CD4-positive, alpha-beta memory T cell (primary cell): ENCODE measurements at places on chromosomes 2 and 18. TPM values are rescaled to one million over a fixed set of nuclear protein-coding genes. Genes with fewer than 3 reads are reported as not detected.

DNA sequence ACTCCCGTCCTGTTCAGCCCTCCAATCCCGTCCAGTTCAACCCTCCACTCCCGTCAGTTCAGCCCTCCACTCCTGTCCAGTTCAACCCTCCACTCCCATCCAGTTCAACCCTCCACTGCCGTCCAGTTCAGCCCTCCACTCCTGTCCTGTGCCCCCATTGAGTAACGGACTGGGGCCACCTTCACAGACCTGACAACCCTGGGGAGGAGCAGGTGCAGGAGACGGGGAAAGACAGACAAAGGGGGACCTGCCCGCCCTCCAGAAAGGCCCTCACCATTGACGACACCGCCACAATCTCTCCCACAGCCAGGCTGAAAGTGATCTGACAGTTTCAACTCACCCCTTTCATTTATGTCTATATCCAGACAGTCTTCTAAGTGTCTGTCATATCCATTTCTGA is 72.2 kb downstream of the EIPR1 start:
- no peaks in the 10 kb centered on the region for H3K27me3 ChIP-seq
- peaks cover 4% of the 10 kb centered on the region for H3K36me3 ChIP-seq
- H3K4me1 ChIP-seq, result peaks cover 9% of the 10 kb centered on the region
- no peak overlapping the region for H3K4me3 ChIP-seq
- no peak for DNase-seq
- H3K27ac ChIP-seq, result no peak overlapping the region

- no peak overlapping the region for H3K27ac ChIP-seq
- DNase-seq, result no peak
- H3K27me3 ChIP-seq, result no peaks in the 10 kb centered on the region
- no peak overlapping the region for H3K4me3 ChIP-seq
Observed at GRCh38 chr2:29192526-29192925, 77.3 kb downstream of the CLIP4 start.

DNA sequence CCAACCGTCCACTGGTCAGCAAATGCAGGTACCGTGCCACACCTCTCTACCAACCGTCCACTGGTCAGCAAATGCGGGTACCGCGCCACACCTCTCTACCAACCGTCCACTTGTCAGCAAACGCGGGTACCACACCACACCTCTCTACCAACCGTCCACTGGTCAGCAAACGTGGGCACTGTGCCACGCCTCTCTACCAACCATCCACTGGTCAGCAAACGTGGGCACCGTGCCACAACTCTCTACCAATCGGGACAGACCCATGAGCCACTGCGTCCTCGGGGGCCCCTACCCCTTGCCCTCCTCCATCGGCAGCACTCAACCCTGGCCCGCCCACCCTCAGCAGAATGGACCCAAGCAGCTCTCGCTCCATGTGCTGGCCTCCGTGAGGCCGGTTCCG is 226.4 kb upstream of the SALL3 start:
- H3K4me1 ChIP-seq, result no peaks in the 10 kb centered on the region
- no peak for DNase-seq
- no peaks in the 10 kb centered on the region for H3K36me3 ChIP-seq
- no peak overlapping the region for H3K4me3 ChIP-seq
- no peaks in the 10 kb centered on the region for H3K27me3 ChIP-seq

- no peak for DNase-seq
- no peak overlapping the region for H3K27ac ChIP-seq
- no peaks in the 10 kb centered on the region for H3K4me1 ChIP-seq
- H3K36me3 ChIP-seq, result no peaks in the 10 kb centered on the region
Observed at GRCh38 chr2:46656640-46657039, 177.3 kb downstream of the TMEM247 start.

DNA sequence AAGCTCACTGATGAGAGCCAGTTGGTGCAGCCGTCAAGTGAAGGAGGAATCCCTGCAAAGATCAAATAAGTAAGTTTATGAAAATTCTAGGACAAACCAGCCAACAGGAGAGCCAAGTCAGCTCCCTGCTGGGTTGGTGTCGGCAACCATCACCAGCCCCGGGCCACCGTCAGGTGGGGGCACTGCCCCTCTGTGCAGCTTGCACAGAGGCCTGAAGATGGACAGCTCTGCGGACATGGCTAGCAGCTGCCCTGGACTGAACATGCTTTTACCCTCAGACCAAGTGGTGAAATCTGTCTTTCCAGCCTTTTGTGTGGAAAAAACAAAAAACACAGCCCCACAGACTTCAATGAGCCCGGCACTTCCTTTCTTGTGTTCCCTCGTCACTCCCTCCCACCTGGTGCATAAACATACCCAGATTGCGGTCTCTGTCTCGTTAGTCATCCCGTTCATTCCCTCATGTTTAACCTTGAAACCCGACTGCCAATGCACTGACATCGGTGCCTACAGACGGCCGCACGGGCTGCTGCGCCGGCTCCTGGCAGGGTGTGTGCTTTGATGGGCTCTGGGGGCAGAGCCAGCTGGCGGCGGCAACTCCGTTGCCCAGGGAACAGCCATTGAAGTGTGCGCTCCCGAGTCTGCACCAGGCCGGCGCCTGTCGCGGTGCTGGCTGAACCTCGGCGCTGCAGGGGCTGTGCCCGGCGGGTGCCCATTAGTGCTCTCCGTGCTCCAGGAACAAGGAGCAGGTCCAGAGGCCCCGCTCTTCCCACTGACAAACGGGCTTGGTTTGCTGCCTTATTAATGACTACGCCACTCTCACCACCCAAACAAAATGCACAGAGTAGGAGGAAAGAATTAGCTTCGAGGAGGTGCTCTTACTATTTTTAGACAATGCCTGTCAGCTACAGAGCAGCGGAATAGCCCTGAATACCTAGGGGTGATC is 95.3 kb downstream of the EIPR1 start:
- H3K4me1 ChIP-seq, result no peaks in the 10 kb centered on the region
- no peak overlapping the region for H3K27ac ChIP-seq
- H3K36me3 ChIP-seq, result no peaks in the 10 kb centered on the region
- DNase-seq, result no peak

GRCh38 chr2:41993435-41993925 is 54.3 kb upstream of the PKDCC start:
- H3K4me1 ChIP-seq, result no peaks in the 10 kb centered on the region
- H3K36me3 ChIP-seq, result no peaks in the 10 kb centered on the region
- DNase-seq, result no peak
- H3K27me3 ChIP-seq, result no peaks in the 10 kb centered on the region

GRCh38 chr2:45753381-45753780 is 101.9 kb downstream of the PRKCE start:
- H3K27me3 ChIP-seq, result no peaks in the 10 kb centered on the region
- no peak overlapping the region for H3K4me3 ChIP-seq
- H3K36me3 ChIP-seq, result no peaks in the 10 kb centered on the region
- no peak overlapping the region for H3K27ac ChIP-seq

POTEI gene
- polyA plus RNA-seq, result not detected

GPR45 gene
- polyA plus RNA-seq, result not detected

- DNase-seq, result no peak
- no peak overlapping the region for H3K27ac ChIP-seq
- no peak overlapping the region for H3K4me3 ChIP-seq
- peaks cover 61% of the 10 kb centered on the region for H3K4me1 ChIP-seq
- no peaks in the 10 kb centered on the region for H3K27me3 ChIP-seq
Observed at GRCh38 chr2:134169788-134170187, 84.1 kb upstream of the MGAT5 start.
